AG04450 (cell line): ENCODE measurements at places on chromosomes 5 and 9.

- no peak for DNase-seq
These were observed 1.3 kb downstream of the SDHA start for GRCh38 chr5:219460-219863.

- no peak for DNase-seq
These were observed 67.8 kb upstream of the KLF4 start for GRCh38 chr9:107557236-107557990.

- DNase-seq = no peak
These were observed 135.9 kb upstream of the OTULINL start for GRCh38 chr5:14445576-14446290.

GRCh38 chr5:91211997-91212713 lies 171.0 kb downstream of the ARRDC3 start:
- no peak for DNase-seq

GRCh38 chr5:39726467-39726866 lies 301.7 kb upstream of the DAB2 start:
- DNase-seq = no peak
